CD4-positive, alpha-beta T cell (primary cell): ENCODE measurements at places on chromosomes 11 and 22. TPM values are rescaled to one million over a fixed set of nuclear protein-coding genes. Genes with fewer than 3 reads are reported as not detected.
A peak's percentile ranks its signal among the peaks of the same experiment; 100 is the strongest.

DNA sequence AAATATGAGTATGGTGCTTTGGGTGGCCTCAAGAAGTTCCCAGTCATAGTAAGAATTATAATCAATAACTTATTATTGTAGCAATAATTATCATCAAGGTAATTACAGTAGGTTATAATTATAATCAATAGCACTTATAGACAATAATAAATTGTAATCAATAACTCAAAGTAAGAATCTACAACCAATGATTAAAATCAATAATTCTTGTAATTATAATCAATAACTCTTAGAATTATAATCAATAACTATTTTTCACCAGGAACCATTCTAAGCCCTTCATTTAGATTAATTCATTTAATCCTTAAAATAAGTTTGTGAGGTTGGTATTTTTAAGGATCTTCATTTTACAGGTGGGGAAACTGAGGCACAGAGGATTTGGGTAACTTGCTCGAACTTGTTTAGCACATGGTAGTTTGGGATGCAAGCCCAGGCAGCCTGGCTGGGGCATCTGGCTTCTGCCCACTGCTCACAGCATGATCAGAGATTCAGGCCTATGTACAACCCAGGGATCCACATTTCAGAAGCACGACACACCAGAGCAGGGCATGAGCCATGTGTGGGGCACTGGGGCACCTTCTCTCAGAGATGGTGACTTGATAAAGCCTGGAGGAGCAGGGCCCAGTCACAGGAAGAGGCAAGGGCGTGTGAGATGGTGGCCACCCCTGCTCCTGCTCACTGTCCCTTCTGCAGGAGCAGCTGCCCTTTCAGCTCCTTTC lies 46.6 kb downstream of the SLC1A2 start:
- DNase-seq: no peak
- no peak overlapping the region for H3K27ac ChIP-seq

DNA sequence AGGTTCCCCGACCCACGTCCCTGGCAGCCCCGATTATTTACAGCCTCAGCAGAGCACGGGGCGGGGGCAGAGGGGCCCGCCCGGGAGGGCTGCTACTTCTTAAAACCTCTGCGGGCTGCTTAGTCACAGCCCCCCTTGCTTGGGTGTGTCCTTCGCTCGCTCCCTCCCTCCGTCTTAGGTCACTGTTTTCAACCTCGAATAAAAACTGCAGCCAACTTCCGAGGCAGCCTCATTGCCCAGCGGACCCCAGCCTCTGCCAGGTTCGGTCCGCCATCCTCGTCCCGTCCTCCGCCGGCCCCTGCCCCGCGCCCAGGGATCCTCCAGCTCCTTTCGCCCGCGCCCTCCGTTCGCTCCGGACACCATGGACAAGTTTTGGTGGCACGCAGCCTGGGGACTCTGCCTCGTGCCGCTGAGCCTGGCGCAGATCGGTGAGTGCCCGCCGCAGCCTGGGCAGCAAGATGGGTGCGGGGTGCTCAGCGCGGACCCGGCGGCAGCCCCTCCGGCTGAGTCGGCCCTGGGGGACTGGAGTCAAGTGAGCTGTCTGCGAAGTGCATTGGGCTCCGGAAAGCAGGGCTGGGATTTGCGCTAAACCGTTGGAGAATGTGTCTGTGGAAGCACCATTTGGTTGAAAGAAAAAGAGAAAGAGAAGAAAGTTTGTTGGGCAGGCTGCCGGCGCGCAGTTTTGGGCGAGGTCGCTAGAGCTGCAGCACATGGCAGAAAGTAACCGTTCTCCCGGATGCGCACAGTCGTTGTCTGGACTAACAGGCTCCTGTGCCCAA lies at the start of gene CD44:
Gene CD44 (plus strand): TSS at position 229 of the 779 bp plus-strand sequence. CDS start 133 bp downstream, at position 362.
- peaks cover 46% of the 10 kb centered on the region for H3K4me1 ChIP-seq
- DNase-seq: peak; percentile 70
- H3K4me3 ChIP-seq: peak within 1 kb of the TSS; percentile 88

DNA sequence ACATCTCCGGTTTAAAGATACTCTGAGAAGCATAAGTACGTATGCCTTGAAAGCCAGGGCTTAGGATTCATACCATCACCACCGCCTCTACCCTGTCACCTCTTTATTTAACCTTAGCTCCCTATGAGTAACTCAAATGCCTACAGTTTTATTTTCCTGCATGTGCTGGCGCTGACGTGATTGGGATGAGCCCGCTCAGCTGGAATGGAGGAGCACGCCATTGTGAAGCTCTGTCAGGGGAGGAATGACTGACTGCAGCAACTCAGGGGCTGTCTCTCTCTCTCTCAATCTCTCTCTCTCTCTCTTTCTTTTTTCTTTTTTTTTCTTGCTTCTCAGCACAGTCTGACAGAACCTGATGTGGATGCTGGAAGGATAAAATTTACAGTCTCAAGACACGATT lies 12.4 kb downstream of the CAVIN3 start:
- no peak for DNase-seq
- no peak overlapping the region for H3K4me3 ChIP-seq
- no peak overlapping the region for H3K27ac ChIP-seq
- H3K36me3 ChIP-seq: no peaks in the 10 kb centered on the region

- peaks cover 24% of the 10 kb centered on the region for H3K36me3 ChIP-seq
- no peaks in the 10 kb centered on the region for H3K27me3 ChIP-seq
- no peak overlapping the region for H3K4me3 ChIP-seq
- no peak overlapping the region for H3K27ac ChIP-seq
- no peak for DNase-seq
These were observed 406.0 kb downstream of the TBC1D22A start for GRCh38 chr22:47168441-47168840.

GRCh38 chr11:33753304-33753967 lies 17.2 kb upstream of the CD59 start:
- DNase-seq: no peak
- H3K27ac ChIP-seq: no peak overlapping the region
- no peak overlapping the region for H3K4me3 ChIP-seq
- peaks cover 95% of the 10 kb centered on the region for H3K36me3 ChIP-seq

GRCh38 chr11:66727282-66728037 lies 1.6 kb downstream of the SPTBN2 start:
- no peaks in the 10 kb centered on the region for H3K36me3 ChIP-seq
- no peak for DNase-seq
- no peak overlapping the region for H3K27ac ChIP-seq
- H3K4me3 ChIP-seq: peak overlapping the region; percentile 46
- peaks cover 51% of the 10 kb centered on the region for H3K27me3 ChIP-seq
- peaks cover 16% of the 10 kb centered on the region for H3K4me1 ChIP-seq

DNA sequence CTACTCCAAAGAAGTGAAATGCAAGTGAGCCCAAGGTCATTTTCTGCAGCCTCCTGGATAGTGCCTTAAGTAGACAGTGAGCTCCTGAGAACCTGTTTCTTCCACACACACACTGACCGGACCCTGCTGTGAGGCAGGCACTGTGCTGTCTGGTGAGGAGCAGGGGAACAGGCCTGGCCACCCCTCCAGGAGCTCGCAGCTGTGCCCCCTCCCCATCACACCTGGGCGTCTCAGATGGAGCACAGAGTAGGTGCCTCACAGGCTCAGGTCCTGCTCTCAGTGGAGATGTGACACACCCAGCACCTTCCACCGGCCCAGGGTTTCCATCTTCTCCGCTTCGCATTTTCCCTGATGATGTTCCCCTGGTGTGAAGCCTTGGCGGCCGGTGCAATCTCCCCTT lies 174.9 kb downstream of the ST3GAL4 start:
- no peak overlapping the region for H3K27ac ChIP-seq
- no peaks in the 10 kb centered on the region for H3K36me3 ChIP-seq
- DNase-seq: no peak
- no peaks in the 10 kb centered on the region for H3K4me1 ChIP-seq
- H3K27me3 ChIP-seq: peaks cover 3% of the 10 kb centered on the region
- H3K4me3 ChIP-seq: no peak overlapping the region

GRCh38 chr11:19316434-19316833 lies 75.7 kb upstream of the E2F8 start:
- no peak overlapping the region for H3K27ac ChIP-seq
- H3K27me3 ChIP-seq: peaks cover 3% of the 10 kb centered on the region
- H3K4me1 ChIP-seq: no peaks in the 10 kb centered on the region
- no peak for DNase-seq
- H3K36me3 ChIP-seq: no peaks in the 10 kb centered on the region
- no peak overlapping the region for H3K4me3 ChIP-seq

GRCh38 chr22:48960576-48960975 lies 867.1 kb downstream of the BRD1 start:
- no peak overlapping the region for H3K27ac ChIP-seq
- no peaks in the 10 kb centered on the region for H3K4me1 ChIP-seq
- H3K36me3 ChIP-seq: no peaks in the 10 kb centered on the region
- no peak overlapping the region for H3K4me3 ChIP-seq
- H3K27me3 ChIP-seq: peaks cover 36% of the 10 kb centered on the region
- DNase-seq: no peak

- no peak overlapping the region for H3K27ac ChIP-seq
- no peak for DNase-seq
- H3K27me3 ChIP-seq: no peaks in the 10 kb centered on the region
These were observed 22.6 kb upstream of the IRAG1 start for GRCh38 chr11:10716122-10716521.

GRCh38 chr11:118212131-118212725 lies 12.6 kb downstream of the JAML start:
- DNase-seq: no peak
- H3K27ac ChIP-seq: no peak overlapping the region
- no peaks in the 10 kb centered on the region for H3K27me3 ChIP-seq
- H3K36me3 ChIP-seq: peaks cover 58% of the 10 kb centered on the region

GRCh38 chr11:520428-521176 lies 13.6 kb upstream of the RNH1 start:
- peaks cover 8% of the 10 kb centered on the region for H3K4me1 ChIP-seq
- no peak overlapping the region for H3K4me3 ChIP-seq
- no peak for DNase-seq
- H3K27ac ChIP-seq: no peak overlapping the region

- DNase-seq: no peak
- H3K4me3 ChIP-seq: no peak overlapping the region
- no peaks in the 10 kb centered on the region for H3K4me1 ChIP-seq
- no peak overlapping the region for H3K27ac ChIP-seq
These were observed 24.8 kb upstream of the CLDN5 start for GRCh38 chr22:19548964-19549363.

Gene CD151
- total RNA-seq: 20.2 TPM

Gene SNX32
- total RNA-seq: 0.33 TPM

Gene LYVE1
- total RNA-seq: not detected

Gene SLCO2B1
- not detected for total RNA-seq

Gene MS4A6E
- total RNA-seq: not detected

Gene P2RX6
- 0.14 TPM for total RNA-seq

Gene OR51A4
- not detected for total RNA-seq

Gene CASP5
- not detected for total RNA-seq
